ENCODE measurements at places on chromosomes 3 and 15.

- no peak for DNase-seq
Observed at GRCh38 chr3:106699122-106699521, 678.1 kb upstream of the CCDC54 start.

GRCh38 chr3:73405853-73406252, 218.9 kb downstream of the PDZRN3 start:
- no peak for DNase-seq

GRCh38 chr3:192570315-192570714, 157.0 kb downstream of the FGF12 start:
- DNase-seq = no peak

GRCh38 chr3:11059090-11059798, 66.7 kb downstream of the SLC6A1 start:
- DNase-seq = no peak

DNA sequence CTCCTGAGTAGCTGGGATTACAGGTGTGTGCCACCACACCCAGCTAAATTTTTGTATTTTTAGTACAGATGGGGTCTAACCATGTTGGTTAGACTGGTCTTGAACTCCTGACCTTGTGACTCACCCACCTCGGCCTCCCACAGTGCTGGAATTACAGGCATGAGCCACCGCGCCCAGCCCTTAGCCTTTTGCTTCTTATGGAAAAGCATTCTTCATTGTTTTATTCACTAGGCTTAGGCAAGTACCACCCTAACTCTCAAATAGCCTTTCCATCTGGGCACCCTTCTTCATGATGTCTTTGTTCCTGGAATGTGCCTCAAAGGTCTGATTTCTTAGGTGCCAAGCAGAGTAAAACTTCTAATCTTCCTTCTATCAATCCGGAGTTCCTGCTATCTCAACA, 641.8 kb downstream of the FHIT start:
- DNase-seq = no peak

DNA sequence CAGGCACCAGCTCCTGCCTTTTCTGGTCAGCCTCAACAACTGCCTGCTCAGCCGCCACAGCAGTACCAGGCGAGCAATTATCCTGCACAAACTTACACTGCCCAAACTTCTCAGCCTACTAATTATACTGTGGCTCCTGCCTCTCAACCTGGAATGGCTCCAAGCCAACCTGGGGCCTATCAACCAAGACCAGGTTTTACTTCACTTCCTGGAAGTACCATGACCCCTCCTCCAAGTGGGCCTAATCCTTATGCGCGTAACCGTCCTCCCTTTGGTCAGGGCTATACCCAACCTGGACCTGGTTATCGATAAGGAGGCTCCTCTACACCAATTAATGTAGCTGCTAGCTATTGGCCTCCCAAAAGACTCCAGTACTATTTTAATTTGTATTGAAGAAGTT, 38.9 kb downstream of the TFG start:
- DNase-seq = no peak

GRCh38 chr3:73622091-73622805, 2.5 kb downstream of the PDZRN3 start:
- DNase-seq = peak; percentile 6

- DNase-seq = no peak
Observed at GRCh38 chr3:133256787-133257483, 142.9 kb upstream of the BFSP2 start.

DNA sequence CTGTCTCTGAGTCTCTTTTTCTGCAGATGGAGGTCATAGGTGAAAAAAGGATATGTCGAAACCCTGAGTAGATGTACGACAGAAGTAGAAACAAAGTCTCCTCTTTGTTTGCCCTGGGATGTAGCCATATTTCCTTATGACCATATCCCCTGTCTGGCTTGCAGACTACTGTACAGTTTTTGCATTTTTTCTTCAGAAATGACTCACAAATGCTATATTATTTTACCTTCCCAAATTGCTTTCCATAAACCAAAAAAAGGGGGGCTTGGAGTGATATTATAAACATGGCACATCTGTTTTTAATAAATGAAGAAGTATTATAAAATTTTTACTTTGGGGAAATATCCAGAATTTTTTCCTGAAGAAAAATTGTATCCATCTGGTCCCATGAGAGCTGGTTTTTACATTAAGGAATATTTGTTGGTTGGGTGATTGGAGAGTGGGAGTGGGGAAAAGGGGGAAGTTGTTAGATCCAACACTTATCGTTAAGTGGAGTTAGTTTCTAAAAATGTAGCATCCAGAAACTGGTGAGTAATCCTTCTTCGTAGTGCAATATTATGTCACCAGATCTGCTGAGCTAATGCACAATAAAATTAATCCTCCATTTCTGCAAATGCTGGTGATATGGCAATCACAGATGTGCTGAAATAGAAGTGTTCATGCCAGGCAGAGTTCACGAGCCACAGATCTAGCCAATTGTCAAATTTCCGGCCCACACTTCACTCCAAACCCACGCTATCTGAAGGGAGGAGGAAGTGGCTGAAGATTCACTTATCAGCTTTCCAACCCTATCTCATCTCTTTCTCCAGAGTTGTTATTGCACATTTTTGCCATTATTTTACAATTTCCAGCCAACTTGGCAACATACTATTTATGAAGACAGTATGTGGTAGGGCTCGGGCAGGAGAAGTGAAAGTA, 313.6 kb upstream of the ATP11B start:
- DNase-seq = no peak

- DNase-seq = peak; percentile 7
Observed at GRCh38 chr15:34796847-34797435, 1.6 kb upstream of the ACTC1 start.

- DNase-seq = no peak
Observed at GRCh38 chr3:81658322-81658997, 103.0 kb downstream of the GBE1 start.

DNA sequence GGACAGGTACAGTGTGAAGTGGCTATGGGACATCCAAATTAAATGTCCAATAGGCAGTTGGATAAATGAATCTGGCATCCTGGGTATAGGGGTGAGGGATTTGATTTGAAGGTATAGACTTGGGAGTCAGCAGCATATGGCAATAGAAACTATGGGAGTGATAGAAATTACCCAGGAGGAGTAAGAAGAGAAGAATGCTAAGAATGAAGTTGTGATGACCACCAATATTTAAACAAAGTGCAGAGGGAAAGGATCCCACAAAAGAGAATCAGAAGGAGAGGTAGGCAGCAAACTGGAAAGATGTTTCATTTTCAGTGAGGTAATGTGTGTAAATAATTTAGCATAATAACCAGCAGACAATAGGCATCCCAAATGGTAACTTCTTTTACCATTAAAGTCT, 13.8 kb upstream of the MSL2 start:
- DNase-seq = no peak

- DNase-seq = no peak
Observed at GRCh38 chr3:183161552-183162336, 790 bp downstream of the LAMP3 start.

DNA sequence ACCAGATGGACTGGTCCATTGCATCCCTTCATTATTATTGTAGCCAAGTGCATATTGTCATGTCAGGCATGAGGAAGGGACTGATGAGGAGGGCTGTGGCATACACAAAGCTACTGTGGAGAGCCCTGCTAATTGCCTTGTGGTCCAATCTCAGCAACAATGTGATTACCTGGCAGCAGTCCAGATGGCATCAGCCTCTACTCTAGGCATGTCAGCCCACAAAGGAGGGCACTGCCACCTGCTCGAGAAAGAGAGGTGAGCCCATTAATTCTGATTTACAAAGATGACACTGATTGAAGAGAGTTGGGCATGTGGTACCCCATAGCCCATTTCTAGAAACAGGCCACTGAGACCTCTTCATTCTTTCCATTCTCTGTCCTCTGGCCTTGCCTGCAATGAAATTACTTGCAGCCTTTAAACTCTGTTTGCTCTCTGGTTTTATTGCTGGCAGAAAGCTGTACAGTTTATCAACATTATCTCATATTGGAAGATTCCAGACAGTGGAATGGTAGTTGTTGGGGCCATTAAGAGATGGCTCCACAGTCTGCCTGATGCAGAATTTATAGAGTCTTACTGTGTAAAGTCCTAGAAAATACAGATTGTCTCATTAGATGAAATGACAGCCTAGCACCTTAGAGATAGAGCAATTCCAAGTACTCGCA, 307.7 kb downstream of the ARPP21 start:
- DNase-seq = no peak

DNA sequence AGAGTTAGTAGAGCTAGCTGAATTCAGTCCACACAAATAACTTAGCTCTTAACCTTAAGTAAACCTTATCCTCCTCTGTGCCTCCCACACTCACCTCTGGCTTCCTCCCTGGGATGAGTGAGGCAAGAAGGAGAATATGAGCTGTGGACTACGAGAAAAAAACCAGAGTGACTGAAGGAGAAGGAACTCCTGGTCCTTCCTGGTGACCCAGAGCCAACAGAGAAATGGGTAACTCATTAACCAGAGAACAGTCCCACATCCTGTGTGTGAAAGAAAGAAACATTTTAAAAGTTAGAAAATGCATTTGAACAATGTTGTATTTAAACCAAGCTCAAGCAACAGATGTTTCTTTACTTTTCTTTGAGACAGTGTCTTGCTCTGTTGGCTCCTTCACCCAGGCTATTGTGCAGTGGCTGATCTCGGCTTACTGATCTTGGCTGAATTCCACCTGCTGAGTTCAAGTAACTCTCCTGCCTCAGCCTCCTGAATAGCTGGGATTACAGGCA, 27.5 kb upstream of the FAM81A start:
- DNase-seq = no peak

GRCh38 chr3:142088522-142088921, 60.8 kb downstream of the TFDP2 start:
- no peak for DNase-seq

DNA sequence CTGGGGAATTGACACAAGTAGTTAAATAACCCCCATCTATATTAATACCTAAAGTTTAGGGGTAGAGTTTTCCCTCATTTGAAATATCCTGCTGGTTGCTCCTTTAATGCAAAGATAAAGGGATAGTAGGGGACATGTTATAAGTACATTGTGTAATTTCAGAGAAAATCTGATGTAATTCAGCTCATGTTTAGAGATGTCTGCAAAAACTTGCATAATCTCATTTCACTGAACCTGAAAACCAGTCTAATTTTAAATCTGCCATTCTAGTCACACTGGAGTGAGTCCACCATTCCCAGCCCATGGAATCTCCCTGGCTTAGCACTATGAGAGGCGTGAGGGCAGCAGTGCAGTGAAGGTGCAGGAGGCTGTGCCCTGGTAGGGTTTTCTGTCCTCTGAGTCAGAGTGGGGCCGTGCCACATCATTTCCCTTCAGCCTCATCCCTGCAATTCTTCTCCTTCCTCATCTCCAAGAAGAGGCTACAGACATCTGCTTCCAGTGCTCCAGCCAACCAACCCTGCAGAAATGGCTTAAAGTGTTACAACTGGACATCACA, 246.3 kb upstream of the UMPS start:
- DNase-seq = no peak

GRCh38 chr3:178318340-178318739, 217.9 kb upstream of the KCNMB2 start:
- DNase-seq = no peak

GRCh38 chr15:88615303-88616107, 5.6 kb upstream of the AEN start:
- DNase-seq = no peak

- DNase-seq = peak; percentile 93
Observed at GRCh38 chr3:76997733-76998132, 42.2 kb upstream of the ROBO2 start.

GRCh38 chr3:165185707-165186327, 10.4 kb downstream of the SLITRK3 start:
- peak; percentile 70 for DNase-seq

DNA sequence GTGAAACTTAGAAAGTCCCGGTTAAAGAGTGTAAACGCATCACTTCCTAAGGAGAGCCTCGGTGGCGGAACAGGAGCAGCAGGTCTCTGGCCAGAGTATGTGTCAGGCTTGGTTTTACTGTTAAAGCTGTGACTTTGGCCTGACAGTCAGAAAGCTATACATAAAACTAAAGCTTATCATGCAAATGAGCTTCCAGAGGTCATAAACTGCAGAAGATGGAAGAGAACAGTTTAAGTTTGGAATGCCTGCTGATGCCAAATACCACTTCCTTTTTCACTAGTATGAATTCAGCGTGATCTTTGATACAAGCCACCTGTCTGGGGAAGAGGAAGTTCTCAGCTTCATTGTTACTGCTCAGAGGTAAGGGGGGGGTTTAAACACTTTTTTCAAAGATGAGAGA, 125.1 kb upstream of the CTDSPL start:
- DNase-seq = no peak

GRCh38 chr15:49645941-49646340, 25.1 kb downstream of the DTWD1 start:
- DNase-seq = peak; percentile 74

DNA sequence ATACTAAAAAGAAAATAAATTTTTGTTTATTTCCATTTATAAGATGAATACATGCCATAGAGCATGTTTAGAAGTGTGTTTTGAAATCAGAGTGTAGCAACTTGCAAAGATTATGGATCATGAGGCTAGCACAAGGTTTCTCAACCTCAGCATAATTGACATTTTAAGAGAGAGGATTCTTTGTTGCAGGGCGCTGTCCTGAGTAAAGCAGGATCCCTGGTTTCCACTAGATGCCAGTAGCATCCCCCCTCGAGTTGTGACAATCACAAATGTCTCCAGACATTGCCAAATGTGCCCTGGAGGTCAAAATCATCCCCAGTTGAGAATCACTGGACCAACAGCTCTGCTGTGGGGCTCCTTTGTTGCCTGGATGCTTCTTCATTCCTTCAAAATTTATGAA, 128.5 kb upstream of the RBMS3 start:
- no peak for DNase-seq

- DNase-seq = peak; percentile 56
Observed at GRCh38 chr3:72887705-72888545, at the start of gene GXYLT2. GXYLT2 (plus strand) TSS chr3:72888046; CDS start chr3:72888234, 188 bp downstream.

- DNase-seq = no peak
Observed at GRCh38 chr3:43001094-43001553, 22.0 kb downstream of the GASK1A start.

- no peak for DNase-seq
Observed at GRCh38 chr3:157249606-157250005, 89.7 kb upstream of the CCNL1 start.

DNA sequence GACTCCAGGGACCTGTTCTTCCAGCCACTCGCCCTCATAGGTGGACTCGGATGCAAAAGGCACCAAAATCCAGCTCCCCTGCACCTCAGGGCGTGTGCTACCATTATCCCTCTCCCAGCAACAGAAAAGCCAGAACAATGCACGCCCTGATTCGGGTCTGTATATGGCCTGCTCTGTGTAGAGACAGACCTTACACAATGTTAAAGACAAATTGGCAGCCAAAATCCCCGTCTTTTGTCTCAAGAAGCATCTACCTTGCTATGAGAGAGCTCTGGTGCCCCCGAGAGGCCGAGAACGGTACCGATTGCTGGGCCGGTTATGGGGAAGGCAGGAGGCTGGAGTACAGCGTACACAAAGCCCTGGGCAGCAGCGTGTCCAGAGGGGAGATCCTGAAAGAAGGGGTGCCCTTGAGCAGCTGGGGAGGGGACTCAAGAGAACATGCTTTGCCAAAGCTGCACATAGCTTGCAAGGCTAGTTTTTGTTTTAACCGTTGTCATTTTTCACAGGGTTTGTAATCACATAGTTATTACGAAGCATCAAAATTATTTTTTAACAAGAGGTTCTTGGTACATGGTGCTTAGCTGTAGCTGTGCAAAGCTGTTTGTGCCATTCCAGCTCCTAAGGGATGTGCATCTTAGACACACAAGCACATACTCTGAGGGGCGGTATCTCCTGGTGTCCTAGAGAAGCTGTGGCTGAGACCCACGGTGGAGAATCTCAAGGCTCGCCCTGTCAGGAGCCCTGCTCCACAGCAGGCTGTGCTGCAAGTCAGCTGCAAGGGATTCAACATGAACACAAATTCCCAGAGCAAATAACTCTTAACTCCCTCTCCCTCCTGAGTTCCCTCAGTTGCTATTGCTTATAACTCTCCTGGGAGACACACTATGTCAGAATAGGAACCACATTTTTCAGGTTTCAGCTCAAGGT, 461.5 kb upstream of the PPP2R3A start:
- DNase-seq = peak; percentile 23
